ENCODE measurements at places on chromosomes 2 and 18. TPM values are rescaled to one million over a fixed set of nuclear protein-coding genes. Genes with fewer than 3 reads are reported as not detected.

The AOX1 gene
- total RNA-seq = 2.8 TPM

DNA sequence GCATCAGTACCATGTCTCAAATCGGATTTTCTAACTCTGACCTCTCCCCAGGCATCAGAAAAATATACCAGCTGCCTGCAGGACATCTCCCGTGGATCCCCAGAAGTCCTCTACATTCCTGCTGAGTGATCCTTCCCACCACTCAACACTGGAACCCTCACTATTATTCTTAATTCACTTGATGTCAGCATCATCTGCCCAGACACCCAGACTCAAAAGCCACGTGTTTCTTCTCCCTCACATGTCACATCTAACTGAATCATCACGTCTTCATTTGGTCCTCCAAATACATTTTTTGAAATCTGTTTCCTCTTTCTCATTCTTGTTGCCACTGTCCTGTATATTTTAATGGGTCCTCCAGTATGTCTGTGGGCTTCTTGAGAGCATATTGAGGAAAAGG is 218.6 kb downstream of the HRH4 start:
- no peak for DNase-seq

The IKZF2 gene
- 17.7 TPM for total RNA-seq

DNA sequence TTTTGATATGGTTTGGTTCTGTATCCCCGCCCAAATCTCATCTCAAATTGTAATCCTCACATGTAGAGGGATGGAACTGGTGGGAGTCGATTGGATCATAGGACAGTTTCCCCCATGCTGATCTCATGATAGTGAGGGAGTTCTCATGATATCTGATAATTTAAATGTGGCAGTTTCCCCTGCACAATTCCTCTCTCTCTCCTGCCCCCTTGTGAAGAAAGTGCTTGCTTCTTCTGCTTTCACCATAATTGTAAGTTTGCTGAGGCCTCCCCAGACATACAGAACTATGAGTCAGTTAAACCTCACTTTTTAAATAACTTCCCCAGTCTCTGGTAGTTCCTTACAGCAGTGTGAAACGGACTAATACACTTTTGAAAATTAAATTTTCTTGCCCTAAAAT is 12.3 kb upstream of the KCNJ3 start:
- DNase-seq = no peak

The C2orf92 gene
- total RNA-seq = 15.7 TPM

DNA sequence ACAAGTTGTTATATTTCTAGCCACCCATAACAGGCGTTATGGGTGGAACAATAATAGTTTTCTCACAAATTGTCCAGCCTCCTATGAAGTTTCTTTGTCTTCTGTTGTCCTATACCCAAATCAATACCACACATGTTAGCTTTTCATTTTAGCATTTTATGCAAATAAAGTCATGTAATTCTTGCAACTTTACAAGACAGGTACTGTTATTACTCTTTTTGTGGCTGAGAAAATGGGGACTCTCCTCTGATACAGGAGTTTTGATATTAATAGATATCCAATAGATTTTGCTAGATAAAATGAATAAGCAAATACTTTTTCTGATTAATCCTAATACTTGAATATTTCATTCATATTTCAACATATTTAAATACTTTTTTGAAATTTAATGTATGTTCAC is 151.0 kb downstream of the PMAIP1 start:
- DNase-seq = no peak

DNA sequence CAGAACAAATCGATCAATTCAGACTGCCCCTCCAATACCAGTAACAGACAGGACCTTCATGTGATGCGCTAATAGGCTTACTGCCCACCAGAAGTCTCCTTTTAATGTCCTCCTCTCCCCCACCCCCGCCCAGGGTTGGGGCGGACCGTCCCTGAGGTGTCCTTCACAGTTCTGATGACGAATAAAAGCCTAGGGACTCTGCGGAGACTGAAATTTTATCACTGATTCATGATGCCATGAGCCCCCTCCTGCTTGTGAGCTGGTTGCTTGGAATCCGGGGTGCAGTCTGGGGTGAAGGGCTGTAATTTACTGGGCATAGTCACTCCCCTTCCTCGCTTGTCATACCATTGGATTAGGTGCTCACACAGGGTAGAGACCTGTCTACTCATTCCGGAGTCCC is 42.3 kb downstream of the B3GNT2 start:
- no peak for DNase-seq

DNA sequence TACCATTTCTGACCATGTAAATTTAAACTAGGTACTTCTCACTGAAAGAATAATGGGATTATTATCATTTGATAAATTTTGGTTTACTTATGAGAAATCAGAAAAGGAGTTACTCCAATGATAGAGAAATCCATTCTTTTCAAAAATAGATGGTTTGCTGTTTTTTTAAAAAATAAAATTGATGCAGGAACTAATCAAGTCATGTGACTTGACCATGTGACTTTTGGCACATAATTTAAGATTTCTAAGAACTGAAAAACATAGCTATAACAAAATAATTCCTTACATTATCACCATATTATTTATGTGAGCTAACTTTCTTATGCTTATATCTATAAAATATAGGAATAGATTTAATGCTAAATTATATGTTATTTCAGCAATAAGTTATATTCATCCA is 247.1 kb upstream of the FIGN start:
- no peak for DNase-seq

The MOGAT1 gene
- total RNA-seq = not detected

The AMER3 gene
- total RNA-seq = 25.7 TPM

The RBFA gene
- total RNA-seq = 63.1 TPM

GRCh38 chr2:227214622-227215041 is 50.2 kb downstream of the COL4A3 start:
- DNase-seq = no peak

- DNase-seq = no peak
Observed at GRCh38 chr2:71281950-71282349, 49.6 kb upstream of the ZNF638 start.

The GALNT3 gene
- total RNA-seq = 2.5 TPM

GRCh38 chr2:127669056-127669455 is 6.3 kb downstream of the LIMS2 start:
- DNase-seq = no peak

The ABCG8 gene
- total RNA-seq = 0.27 TPM

- DNase-seq = peak; percentile 70
Observed at GRCh38 chr2:1868683-1869141, 124.4 kb upstream of the PXDN start.

The RAB17 gene
- total RNA-seq = 0.36 TPM

DNA sequence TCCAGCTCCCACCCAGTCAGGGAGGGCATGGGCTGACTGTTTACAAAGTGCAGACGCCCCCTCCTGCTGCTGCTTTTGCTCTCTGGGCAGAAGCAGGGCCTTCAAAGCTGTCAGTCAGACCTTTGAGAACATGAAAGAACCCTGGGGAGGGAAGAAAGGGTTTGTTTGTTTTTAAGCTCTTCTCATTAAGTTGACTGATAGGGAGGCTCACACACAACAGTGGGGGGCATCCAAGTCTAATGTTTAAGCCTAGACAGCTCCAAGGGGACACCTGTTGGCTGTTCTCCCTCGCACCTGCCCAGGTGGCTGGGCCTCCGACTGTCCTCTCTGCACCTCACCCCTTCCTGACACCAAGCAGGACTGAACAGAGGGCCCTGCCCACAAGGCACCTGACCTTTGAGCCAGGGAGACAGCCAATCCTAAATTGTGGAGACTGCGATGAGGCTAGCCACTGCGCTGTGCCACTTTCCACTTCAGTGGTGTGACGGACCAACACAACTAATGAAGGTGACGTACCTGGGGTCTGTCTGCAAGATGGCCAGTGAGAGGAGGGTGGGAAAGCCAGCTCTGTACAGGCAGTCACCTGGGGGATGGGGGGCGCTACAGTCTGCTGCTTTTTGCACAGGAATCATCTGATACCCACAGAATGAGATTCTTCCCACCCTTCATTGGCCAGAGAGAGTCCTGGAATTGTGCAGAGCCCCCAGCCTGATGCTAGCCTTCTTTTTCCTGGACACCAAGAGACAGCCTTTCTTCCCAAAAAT is 16.3 kb downstream of the ST6GAL2 start:
- no peak for DNase-seq

GRCh38 chr18:22539051-22539765 is 121.5 kb upstream of the CTAGE1 start:
- no peak for DNase-seq

The STARD7 gene
- total RNA-seq = 121 TPM

DNA sequence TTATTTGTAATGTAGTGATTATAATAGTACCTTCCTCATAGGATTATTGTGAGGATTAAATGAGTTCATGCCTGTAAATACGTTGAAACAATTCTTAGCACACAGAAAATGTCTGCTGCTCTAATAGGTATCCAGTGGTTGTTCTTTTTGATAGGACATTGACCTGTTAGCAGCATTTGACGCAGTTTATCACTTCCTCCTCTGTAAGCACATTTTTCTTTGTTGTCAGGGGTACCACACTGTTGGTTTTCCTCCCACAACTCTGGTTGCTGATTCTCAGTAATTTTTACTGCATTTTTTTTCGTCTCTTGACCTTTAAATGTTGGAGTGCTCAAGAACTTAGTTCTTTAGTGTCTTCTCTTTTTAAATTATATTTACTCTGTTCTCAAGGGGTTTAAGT is 15.4 kb downstream of the PPM1B start:
- DNase-seq = no peak

The CXCR4 gene
- total RNA-seq = 110 TPM

The DOK6 gene
- total RNA-seq = 39.6 TPM

The TUBA4B gene
- not detected for total RNA-seq

The DUSP2 gene
- total RNA-seq = 4.1 TPM

- no peak for DNase-seq
Observed at GRCh38 chr2:197997083-197997541, 192.7 kb downstream of the PLCL1 start.

DNA sequence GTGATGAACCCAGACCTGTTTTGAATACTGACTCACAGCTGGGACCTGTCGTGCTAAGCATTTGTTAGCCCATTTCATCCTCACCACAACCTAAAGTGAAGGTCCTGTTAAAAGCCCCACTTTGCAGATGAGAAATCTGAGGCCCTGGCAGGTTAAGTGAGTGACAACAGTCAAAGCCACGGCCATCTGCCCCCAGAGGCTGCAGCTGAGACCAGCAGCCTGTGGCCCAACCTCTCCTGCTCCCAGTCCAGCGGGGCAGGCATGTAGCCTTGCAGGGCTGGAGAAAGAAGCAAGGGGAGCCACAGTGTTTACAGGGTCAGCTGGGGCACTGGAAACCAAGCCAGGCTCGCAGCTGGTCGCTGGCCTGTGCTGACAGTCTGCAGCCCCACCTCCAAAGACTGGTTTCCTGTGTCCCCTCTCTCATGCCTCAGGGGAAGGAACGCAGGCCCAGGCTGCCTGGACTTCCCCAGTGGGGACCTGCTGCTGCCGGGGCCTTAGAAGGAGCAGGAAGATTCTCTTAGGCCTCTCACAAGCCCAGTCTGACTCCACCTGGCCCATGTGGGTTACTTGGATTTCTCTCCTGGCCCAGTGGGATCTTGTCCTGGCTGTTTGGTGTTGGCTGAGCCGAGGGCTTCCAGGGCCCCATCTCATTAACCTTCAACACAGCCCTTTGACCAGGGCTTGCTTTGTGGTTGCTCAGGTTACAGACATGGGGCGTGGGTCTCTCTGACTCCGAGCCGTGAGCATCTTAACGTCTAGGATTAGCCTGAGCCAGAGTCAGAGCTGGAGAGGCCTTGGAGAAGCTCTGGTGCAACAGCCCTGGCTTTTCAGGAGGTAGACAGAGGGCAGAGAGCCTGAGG is 1.7 kb downstream of the INPP5D start:
- no peak for DNase-seq

The HES6 gene
- total RNA-seq = 45.3 TPM

DNA sequence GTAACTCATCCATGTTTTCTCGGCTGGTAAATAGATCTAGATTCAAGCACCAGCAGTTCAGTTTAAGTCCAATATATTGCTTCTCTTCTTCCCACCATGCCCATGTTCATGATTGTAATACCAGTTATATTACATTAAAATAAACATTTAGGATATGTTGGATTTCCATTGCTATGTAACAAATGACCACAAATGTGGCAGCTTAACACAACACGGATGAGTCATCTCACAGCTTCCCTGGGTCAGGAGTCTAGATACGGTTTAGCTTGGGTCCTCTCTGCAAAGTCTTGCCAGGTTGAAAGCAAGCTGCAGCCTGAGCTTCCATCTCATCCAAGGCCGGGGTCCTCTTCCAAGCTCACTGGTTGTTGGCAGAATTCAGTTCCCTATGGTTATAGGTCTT is 39.4 kb upstream of the SMAD2 start:
- no peak for DNase-seq

The SKOR2 gene
- total RNA-seq = 19.9 TPM

DNA sequence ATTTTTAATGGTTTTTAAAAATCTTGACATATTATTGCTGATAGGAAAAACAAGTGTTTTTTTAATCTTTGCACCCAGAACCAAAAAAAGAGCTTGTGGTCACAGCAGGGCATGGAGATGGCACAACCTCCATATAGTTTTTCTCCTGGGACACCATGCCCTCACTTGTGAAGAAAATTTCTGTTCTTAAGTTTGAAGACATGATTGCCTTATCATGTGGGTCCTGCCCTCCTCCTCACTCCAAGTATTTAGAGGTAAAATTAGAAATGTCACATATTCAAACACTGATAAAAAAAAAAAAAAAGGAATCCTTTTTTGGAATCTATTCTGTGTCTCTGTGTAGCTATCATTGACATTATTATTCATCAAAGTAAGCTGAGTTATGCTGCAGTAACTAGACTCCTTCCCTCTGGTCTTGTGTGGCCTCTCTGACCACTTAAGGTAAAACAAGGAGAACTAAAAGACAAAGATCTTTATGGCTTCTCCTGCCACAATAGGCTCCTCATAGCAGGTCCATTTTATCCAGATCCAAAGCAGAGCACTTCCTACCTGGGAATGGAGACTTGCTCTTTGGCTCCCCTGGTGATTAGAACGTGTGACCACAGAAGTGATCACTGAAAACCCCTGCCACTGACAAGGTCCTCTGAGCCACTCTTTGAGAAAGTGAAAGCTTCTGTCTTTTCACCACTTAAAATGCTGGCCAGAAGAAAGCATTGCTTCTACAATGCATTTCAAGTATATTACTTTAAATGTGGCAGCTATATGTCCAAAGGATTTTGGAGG is 19.8 kb downstream of the ADD2 start:
- no peak for DNase-seq

The CABYR gene
- 21.6 TPM for total RNA-seq

- DNase-seq = no peak
Observed at GRCh38 chr18:69936191-69936558, 11.5 kb downstream of the CD226 start.

The RGPD3 gene
- 0.82 TPM for total RNA-seq

GRCh38 chr2:18611184-18611583 is 21.8 kb upstream of the NT5C1B start:
- DNase-seq = no peak

DNA sequence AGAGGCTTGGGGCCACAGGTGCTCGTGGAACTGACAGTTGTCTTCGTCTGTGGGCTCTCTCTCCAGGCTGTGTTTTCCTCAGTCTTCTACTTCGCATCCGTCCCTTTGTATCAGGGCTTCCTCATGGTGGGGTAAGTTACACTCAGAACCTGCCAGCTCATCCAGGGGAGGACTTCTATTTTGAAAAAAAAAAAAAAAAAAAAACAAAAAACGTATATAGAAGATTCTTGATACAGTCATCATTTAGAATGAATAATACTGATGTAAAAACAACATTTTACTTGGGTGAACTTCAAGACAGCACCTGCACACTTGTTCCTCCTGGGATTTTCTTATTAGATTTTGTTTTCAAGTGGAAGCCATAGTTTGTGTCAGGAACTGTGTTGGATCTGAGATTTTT is 47.7 kb upstream of the NFATC1 start:
- no peak for DNase-seq

The SULT1C2 gene
- total RNA-seq = 0.73 TPM
